Progenitor cell of endocrine pancreas (in vitro differentiated cells): ENCODE measurements at places on chromosomes 7 and 10.

DNA sequence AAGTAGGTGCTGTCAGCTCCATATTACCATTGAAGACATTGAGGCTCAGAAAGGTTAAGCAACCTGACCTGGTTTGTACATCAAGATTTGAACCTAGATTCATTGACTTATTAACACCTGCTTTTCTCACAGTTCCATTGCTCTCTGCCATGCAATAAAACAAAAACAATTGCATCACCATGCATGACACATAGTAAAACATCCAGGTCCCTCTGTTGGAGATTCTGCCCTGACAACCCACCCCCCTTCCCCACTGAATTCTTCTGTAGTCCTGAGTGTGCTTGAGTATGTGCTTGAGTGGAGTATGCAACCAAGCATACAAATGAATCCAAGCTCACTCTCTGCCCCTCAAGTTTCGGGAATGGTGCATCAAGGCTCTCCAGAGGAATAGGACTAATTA is 6.0 kb upstream of the LMBR1 start:
- DNase-seq, result no peak

DNA sequence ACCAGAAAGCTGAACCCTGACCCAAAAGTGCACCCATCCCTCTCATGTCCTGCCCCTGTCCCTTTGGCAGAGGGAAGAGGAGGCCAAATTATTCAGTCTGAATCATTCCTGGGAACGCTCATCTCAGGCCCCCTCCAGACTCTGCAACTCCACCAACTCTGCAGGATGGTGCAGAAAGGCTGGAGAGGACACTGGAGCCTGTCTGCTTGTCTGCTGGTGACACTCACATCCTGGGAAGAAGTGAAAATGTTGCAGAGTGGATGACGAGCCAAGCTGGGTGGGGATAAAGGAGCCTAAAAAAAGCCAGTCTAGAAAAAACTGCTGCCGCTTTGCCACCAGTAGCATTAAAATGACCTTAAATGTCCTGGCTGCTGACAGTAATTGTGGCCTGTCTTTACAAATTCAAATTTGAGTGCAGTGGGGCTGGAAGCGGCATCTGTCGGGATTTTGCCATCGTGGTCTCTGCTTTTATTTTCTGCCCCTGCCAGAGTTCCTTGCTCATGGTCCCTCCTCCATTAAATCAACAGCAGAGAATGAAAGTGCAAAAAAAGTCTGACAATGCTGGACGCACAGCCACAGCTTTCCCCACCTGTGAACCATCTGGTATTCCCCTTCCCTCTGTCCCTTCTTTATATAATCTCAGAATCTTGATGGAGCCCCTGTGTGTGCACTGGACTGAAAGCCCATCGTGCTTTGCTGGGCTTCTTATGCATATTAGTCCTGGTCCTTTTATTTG is 63.9 kb downstream of the STK17A start:
- no peak for DNase-seq

GRCh38 chr7:140738280-140738679 is 41.8 kb downstream of the NDUFB2 start:
- no peak for DNase-seq

DNA sequence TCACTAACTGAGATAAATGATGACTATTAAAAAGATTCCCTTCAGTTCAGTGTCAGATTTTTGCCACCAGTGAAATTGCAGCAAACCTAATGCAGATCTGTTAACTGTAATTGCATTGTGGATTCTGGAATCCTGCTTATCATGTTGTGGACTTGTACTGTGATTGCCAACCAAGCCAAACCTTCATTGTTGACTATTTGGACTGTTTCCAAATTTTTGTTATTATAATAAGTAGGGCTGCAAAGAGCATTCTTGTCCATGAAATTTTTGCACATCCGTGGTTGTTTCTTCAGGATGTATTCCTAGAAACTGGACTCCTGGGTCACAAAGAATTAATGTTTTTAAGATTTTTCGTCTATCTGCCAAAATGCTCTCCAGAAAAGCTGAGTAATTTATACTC is 281.6 kb upstream of the ZMIZ1 start:
- DNase-seq, result no peak

DNA sequence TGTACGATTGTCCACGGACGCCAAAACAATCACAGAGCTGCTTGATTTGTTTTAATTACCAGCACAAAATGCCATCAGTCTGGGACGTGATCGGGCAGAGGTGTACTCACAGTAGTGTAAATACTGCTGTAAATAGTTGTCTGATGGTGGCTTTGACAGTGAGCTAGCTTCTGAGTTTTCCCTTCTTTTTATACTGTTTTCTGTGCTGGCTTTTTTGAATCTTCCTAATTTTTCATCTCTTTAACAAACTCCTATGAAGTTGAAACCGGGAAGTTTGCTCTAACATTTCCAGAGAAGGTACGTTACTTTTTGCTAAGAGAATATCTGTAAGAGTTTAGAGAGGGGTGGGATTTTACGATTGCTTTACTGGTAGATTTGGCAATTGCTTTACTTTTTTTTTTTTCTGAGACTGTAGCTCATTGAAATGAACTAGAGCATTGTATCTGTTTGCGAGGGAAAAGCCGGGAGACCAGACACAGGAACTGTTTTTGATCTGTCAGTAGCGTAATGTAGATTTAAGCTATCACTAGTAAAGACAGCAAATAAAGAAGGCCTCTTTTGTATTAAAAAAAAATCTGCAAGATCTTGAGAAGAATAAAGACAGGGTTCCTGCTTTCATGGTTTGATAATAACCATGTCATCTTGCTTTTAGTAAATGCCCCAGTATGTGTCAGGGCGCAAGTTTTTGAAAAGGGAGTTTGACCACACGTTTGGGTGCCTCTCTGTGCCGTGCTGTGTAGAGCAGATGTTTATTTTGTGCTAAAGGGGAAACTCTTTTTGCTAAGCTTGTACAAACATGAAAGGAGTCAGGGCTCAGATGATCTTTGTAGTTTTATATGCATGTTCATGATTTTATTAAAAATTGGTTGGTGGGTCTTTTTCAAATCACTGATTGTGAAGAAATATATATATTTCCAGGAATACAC is 712 bp downstream of the FOXP2 start:
- DNase-seq, result no peak

- no peak for DNase-seq
These were observed 124.5 kb upstream of the GDF10 start for GRCh38 chr10:47175181-47176123.

DNA sequence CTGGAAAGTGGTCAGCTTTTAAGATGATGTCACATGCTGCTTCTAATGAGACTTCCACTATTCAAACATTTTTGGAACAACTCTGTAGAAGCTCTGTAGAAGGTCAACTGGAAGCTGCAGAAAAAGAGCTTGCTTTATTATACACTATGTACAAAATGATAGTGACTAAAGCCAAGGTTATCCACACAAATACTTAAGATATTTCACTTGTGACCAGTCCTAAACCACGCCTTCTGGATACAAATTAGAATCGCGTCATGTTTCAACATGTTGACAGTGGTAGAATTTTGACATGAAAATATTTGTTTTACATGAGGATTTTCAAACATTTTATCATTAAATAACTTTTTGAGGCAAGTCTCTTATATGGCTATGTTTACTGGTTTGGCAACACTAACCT is 499.6 kb upstream of the PHF14 start:
- DNase-seq, result no peak

DNA sequence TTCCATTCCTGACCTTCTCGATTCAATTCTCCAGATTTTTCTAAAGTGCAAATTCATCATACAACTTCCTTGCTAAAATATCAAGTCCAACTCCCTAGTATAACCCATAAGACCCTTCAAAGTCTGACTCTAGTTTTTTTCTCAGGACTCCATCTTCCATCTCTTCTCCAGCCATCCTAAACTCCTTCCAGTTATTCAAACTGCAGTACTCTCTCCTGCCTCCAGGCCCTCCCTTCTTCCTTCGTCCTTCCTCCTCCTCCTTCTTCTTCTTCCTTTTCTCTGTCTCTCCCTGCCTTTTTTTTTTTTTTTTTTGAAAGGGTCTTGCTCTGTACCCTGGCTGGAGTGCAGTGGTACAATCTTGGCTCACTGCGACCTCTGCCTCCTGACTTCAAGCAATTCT is 111.9 kb downstream of the RELN start:
- no peak for DNase-seq

DNA sequence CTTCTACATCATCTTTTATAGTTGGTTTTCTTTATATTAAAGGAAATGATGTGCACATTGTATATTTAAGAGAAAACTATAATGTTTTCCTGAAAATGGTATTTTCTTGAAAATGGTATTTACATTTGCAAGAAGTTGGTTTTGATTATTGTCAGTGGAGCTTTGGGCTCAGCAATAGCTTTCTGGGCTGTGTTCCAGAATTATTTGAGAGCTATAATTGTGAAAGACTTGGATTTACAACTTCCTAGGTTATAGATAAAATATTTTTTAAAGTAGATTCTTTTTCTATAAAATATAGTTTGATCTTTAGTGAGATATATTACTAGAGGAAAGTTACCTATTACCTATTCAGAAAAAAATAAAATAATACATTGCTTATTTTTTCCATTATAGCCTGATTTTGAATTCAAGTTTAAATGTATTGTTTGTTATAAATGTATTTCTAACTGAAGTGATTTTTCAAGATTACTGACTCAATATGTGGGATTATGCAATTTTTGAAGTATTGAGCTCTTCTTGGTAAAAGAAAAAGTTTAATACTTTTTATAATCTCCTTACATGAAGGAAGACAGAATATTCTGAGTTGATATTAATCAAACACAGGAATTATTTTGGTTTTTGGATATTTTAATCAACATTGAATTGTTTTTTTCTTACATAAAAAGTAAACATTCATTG is 20.2 kb downstream of the GNAI1 start:
- DNase-seq, result no peak

DNA sequence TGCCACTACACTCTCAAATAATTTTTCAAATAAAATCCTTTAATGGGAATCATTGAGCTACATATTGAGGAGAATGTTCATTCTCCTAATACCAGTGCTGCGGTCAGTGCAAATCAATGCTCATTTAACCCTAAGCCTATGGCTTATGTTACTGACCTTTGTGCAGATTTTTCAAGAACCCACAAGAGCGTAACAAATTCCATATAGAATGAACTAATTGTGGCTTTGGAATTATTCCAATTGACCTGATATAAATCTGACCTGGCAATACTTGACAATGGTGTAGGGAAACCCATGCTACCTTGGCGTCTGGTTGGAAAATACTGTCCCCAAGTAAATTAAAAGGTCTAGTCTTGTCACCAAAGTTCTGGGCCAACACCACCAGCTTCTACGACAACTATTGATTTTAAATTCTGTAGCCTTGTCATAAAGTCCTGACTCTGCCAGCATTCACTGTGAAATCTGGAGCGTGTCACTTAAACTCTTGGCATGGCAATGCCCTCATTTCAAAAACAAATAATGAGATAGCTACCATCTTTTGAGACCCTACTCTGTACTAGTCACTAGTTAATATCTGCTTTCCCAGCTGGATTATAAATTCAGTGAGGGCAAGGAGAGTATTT is 320.9 kb downstream of the AHR start:
- no peak for DNase-seq

DNA sequence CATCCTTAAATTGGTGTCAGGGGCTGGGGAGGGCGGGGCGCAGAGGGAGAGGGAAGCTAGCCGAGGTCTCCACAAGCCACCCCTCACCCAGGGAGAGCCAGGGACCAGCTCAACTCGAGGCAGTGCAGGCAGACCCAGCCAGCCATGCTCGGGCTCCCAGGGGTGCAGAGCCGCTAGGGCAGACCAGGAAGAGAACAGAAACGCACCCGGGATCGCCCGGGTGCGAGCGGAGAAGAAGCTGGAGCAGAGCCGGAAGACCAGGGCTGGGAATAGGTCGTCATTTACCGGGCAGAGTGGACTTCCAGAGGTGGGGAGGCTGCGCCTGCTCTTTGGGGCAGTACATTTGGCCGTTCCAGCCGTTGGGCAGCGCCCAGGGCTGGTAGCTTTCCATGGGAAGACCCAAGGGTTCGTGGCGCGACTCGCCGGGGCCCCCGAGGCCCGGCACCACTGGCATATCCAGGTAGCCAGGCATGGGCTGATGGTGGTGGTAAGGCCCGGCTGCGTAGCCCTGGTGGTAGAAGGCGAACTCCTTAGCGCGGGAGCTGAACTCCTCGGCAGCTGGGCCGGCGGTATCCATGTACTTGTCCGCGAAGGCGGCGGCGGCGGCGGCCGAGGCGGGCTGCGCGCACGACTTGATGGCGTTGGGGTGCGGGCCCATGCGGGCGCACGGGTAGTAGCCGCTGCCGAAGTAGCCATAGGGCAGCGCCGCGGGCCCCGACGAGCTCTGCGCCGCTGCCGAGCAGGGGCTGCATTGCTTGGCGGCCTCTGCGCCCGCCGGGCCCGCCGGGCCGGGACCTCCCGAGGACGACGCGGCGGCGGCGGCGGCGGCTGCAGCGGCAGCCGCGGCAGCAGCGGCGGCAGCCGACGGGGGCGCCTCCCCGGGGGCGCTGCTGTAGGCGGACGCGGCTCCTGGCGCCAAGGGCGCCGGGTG is 755 bp downstream of the HOXA13 start:
- DNase-seq, result no peak

- DNase-seq, result peak; percentile 35
These were observed 20.0 kb upstream of the CRYGN start for GRCh38 chr7:151459726-151460473.

- no peak for DNase-seq
These were observed 322.6 kb downstream of the RNLS start for GRCh38 chr10:88260329-88261051.

- no peak for DNase-seq
These were observed 9.9 kb upstream of the PPP1R9A start for GRCh38 chr7:94897541-94897940.

- DNase-seq, result no peak
These were observed 119.2 kb downstream of the NEURL1 start for GRCh38 chr10:103612462-103613365.

DNA sequence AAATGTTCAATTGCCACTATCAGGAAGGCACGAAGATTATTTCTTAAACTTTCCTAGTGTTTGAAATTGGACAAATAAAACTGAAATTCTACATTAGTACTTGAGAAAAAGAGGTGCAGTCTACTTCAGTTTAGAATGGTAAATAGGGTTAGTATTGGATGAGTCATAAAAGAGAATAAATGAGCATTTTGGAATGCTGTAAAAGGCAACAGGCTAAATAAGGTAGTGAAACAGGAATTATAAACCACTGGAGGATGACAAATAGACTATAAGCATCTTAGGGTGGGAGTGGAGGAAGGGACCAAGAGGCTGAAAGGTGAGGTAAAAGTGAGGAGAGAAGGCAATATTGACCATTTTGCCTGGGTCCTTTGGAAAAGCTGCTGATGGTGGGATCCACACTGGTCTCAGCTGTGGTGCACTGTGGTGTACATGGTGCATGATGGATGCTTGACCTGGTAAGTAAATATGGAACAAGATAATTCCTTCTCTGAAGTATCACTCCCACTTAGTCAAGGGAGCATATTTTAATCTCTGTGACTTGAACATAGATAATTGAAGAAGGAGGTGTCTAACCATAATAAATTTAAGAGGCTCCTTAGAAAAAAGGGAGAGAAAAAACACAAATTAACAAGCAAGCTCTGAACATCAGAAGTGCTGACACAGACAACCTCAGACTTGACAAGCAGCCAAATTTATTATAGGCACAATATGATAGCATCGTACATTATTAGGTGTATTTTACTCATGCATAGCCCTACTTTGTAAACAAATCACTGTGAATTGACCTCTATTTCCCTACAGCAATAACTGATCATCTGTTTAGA is 76.4 kb upstream of the SCIN start:
- no peak for DNase-seq

GRCh38 chr10:107141524-107142061 is 22.9 kb downstream of the SORCS1 start:
- no peak for DNase-seq
